ENCODE measurements at places on chromosomes 7 and 10.

DNA sequence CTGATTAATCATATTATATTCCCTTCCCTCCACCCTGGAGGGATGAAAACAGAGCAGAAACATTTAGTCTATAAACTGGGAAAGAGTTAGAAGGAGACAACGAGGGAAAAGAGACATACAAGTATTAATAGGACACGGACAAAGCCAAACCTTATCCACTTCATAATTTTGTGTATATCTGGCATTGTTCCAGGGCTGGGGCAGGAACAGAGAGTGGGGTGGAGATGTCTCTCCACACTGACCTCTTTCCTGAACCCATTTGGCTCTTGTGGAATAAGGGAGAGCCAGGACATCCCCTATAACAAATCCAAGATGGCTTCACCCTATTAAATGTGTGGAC, 43.7 kb upstream of the TSPAN33 start:
- no peak for DNase-seq

GRCh38 chr7:6227294-6227846, 45.1 kb downstream of the CYTH3 start:
- DNase-seq, result no peak

DNA sequence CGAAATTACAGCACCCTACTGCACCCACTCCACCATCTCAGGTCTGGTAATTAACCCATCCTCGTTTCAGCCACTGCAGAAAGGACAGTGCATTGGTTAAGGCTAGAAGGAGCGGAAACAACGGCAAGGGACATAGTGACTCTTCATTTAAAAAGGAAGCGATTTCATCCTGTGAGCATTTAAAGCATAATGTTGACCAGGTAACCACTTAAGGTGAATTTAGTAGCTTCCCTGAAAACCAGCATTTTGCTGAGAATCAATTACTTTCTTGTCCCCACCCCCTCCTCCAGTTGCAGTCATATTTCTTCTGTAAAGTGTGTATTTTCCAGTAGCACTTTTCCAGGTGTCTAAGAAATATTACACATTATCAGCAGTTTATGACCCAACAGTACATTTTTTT, 821 bp upstream of the JAZF1 start:
- no peak for DNase-seq

- DNase-seq, result no peak
Measured at GRCh38 chr7:2734751-2735571, 47.0 kb downstream of the AMZ1 start.

DNA sequence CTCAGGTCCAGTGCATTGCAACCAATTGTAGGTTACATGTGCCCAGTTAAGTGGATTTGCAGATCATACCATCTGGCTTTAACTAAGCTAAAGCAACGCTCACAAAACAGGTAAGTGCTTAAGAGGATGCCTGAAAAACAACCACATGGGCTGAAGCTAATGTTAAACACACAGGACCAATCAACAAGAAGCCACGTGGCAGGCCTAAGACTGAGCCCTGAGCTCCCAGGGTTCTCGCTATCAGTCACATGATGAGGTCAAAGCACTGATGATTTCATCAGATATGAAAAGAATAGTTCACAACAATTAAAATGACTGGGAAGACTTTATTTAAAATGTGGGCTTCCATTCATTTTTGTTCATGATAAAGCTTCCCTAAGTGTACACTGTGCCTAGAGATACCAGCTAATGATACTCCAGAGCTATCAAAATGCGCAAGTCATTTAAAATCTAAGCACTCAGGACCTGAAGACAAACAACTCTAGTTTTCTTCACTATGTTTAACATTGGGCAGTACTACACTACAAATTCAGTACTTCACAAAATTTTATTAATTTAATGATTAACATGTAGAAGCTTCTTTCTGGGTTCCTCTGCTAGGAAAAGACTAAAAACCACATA, 90.6 kb downstream of the PIP4K2A start:
- DNase-seq, result no peak

GRCh38 chr7:95105627-95106026, 198.2 kb downstream of the PPP1R9A start:
- DNase-seq, result no peak

DNA sequence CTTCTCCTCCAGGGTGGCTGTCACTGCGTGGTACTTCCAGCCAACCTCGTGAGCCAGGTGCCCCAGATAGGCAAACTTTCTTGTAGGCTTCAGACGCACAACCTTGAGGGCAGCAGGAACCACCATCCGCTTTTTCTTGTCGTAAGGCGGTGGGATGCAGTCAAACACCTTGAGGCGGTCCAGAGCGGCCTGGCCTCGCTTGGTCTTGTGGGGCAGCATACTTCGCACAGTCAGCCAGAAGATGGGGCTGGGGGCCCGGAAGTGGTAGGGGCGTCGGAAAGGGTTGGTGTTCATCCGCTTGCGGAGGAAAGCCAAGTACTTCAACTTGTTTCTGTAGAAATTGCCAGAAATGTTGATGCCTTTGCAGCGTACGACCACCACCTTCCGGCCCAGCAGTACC, 17.4 kb downstream of the SHOC2 start:
- no peak for DNase-seq

- no peak for DNase-seq
Measured at GRCh38 chr7:20241911-20242261, 24.7 kb upstream of the MACC1 start.

GRCh38 chr7:137670222-137671064, 176.3 kb downstream of the DGKI start:
- no peak for DNase-seq

- no peak for DNase-seq
Measured at GRCh38 chr7:23700046-23700445, 10.0 kb upstream of the STK31 start.

GRCh38 chr7:18503126-18503866, 7.7 kb downstream of the HDAC9 start:
- DNase-seq, result no peak

DNA sequence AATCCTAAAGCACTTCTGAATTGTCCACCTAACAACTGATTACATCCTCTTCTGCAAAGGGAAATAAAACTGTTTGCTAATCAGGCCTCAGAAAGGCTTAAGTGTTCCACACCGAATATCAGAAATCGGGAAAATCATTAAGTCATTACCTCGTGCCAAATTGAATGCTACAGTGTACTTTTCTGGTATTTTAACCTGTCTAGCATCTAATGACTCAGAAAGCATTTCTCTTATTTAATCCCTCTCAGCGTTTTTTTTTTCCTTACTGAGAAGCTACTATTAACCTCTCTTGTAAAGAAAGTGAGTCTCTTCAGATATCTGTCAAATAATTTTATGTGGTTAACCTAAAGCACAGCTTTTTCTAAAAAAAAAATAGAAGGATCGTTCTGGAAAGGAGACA, 28.6 kb downstream of the VIM start:
- DNase-seq, result no peak

- DNase-seq, result no peak
Measured at GRCh38 chr7:111535142-111535870, 27.0 kb downstream of the IMMP2L start.

GRCh38 chr10:58642283-58642682, 129.6 kb downstream of the BICC1 start:
- DNase-seq, result no peak

DNA sequence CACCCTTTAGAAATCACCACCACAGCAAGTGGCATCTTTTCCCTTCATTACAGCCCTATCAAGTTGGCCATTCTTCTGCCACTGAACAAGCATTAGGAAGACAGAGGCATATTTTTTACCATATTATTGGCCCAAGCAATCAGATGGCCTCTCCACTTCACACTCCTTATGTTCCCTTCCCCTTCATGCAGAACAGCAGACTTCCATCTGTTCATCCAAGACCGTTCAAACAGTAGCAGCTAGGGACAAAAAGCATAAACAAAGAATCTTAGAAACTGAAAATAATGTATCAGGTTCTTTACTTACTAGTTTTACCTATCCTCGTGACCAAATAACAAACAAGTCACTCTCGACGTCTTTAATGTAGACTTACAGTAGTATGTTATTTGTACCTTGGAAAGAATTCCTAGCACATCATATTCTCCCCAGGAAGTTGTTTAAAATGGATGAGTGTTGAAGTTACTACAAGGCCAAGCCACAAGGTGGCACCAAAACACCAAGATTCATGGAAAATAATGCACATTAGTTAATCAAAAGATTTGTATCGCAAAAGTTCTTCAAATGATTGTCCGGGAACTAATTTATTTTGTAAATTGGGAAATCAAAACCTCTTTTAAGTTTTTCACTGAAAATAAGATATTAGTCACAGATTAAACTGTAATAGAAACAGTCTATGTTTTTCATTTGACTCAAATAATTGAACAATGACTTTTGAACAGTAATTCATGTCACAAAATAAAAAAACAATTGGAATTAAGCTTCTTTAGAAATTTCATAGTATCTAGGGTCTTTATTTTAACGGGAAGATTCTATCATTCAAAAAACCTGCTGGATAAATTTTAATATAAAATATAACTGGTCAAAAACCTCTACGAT, 112.1 kb downstream of the VPS41 start:
- peak; percentile 59 for DNase-seq

DNA sequence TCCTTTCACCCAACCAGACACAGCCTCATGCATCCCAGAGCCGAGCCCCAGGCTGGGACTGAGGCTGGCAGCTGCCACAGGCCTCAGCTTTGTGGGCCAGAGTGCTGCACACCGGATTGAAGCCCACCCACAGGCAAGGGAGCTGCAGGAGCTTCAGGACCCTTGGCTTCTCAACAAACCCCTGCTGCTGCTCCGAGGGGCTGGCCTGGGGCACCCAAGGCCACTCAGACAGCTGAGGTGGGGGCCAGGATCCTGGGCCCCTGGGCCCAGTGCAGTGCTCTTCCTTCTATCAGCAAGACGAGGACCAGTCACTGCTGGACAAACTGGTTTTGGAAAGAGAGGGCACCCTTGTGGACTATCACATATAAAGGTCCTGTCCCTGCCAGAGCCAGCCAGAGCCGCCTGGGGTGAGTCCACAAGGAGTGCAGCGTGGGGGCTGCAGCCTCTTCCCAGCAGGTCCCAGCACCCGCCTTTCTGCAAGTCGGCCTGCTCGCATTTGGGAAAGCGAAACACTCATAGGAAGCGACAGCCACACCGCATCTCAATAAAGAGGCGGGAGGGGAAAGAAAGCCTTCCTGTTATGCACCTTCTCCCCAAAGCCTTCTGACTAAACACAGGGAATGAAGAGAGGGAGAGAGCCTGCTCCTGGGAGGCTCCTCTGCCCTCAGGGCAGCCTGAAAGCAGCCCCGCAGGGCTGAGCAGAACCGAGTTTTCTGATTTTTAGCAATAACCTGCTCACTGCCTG, 9.5 kb upstream of the TCERG1L start:
- no peak for DNase-seq

- no peak for DNase-seq
Measured at GRCh38 chr7:35866186-35866585, 65.3 kb downstream of the SEPTIN7 start.

DNA sequence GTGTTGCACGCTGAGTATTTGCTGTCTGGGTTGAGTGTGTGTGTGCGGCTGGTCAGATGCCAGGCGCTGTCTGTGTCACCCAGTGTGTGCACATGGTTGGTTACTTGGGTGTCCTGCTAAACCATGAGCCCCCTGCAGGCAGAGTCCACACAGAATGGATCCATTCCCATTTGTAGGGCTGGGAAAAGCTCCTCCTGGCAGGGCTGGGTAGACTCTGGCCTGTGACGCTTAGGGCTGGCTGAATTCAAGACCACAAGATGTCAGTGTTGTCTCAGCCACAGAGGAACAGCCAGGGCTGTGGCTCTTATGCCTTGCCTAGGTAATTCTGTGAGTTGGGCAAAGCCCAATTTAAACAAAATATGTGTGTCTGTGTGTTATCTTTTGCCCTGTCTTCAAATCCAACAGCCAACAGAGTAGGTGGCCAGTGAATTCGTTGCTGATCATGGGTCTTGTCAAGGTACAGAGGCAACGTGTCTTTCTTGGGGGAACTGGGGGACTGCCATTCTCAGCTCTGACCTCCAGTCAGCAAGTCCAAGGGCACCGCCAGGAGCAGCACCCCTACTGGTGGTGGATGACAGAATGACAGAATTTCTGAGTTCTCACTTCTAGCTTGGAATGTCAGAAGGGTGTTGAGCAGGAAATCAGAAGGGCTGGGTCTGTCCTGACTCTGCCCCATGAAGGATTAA, 285.1 kb downstream of the CCSER2 start:
- DNase-seq, result no peak

GRCh38 chr10:15451137-15452094, 80.3 kb upstream of the FAM171A1 start:
- DNase-seq, result no peak

DNA sequence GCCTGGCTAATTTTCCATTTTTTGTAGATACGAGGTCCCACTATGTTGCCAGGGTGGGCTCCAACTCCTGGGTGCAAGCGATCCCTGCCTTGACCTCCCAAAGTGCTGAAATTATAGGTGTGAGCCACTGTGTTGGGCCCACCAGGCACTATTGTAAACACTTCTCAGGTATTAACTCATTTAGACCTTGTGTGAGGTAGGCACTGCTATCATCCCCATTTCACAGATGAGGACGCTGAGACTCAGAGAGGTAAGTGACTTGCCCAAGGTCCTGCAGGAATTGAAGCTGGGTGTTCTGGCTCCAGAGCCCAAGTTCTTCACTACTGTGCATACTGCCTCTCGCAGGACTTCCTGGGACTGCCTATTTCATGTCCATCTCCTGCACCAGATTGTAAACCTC, 67.1 kb upstream of the SYPL1 start:
- DNase-seq, result no peak

GRCh38 chr7:46970131-46970430, 611.8 kb downstream of the TNS3 start:
- DNase-seq, result no peak

- DNase-seq, result no peak
Measured at GRCh38 chr7:98423043-98423442, 22.2 kb upstream of the BAIAP2L1 start.

DNA sequence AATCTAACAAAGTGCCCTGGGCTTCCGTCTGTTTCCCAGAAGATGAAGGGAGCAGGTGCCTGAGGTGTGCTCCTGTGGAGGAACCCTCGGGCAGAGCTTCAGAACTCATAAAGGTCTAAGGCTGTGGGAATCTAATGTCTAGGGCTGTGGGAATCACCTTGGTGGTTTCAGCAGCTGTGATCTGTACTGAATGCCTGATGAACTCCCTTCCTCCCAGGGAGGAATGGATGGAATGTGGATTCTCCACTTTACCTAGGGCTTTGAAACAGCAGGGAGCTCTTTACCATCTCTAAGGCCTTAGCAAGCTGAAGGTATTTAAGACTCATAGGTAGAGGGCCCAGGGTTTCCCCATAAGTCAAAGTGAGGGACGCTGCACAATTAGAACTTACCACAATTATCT, 36.0 kb upstream of the SEMA3E start:
- no peak for DNase-seq

GRCh38 chr7:34776748-34777358, 118.8 kb downstream of the NPSR1 start:
- no peak for DNase-seq

- DNase-seq, result no peak
Measured at GRCh38 chr7:107803009-107803610, at the start of gene SLC26A3. Gene SLC26A3 (minus strand): TSS chr7:107803223. CDS start chr7:107794509, 8,714 bp downstream.

DNA sequence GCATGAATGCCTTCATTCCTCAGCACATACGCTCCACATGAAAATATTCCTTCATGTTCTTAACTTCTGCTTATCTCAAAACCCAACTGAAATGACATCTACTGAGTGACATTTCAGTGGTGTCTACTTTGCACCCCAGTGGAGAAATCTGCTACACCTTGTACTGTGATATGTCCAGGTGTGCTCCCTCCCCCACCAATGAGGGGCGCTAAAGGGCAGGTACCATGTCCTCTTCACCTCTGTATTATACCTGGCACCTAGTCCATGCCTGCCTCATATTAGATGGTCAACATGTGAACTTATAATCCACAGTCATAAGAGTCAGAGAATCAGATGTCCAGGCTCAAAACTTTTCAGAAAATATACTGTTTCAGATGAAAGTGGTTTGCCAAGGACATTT, 2.1 kb downstream of the PAXIP1 start:
- DNase-seq, result no peak

- DNase-seq, result no peak
Measured at GRCh38 chr10:85666102-85666501, 700.5 kb downstream of the GRID1 start.
